CD4-positive, alpha-beta T cell treated with Interleukin-21 for 1 hour (primary cell): ENCODE measurements at places on chromosomes 1 and 21.
A peak's percentile ranks its signal among the peaks of the same experiment; 100 is the strongest.

DNA sequence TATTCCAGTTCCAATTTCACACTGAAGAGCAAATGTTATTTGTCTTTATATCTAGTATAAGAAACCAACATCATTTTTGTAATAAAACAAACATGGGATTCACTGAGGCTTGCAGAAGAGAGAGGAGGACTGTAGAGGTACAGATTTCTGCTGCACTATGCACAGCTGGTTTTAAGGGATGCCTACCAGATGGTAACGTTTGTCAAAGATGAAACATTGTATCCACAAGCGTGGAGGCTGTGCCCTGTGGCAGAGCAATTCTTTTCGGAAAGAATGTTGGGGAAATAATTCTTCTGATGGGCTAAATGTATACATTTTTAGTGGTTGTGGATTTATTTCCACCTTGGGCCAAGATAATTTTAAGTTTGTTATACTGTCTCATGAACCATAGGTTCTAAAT is 272.4 kb downstream of the DUSP10 start:
- DNase-seq = no peak

GRCh38 chr1:43063394-43064219 is 104.9 kb upstream of the SLC2A1 start:
- no peak for DNase-seq

DNA sequence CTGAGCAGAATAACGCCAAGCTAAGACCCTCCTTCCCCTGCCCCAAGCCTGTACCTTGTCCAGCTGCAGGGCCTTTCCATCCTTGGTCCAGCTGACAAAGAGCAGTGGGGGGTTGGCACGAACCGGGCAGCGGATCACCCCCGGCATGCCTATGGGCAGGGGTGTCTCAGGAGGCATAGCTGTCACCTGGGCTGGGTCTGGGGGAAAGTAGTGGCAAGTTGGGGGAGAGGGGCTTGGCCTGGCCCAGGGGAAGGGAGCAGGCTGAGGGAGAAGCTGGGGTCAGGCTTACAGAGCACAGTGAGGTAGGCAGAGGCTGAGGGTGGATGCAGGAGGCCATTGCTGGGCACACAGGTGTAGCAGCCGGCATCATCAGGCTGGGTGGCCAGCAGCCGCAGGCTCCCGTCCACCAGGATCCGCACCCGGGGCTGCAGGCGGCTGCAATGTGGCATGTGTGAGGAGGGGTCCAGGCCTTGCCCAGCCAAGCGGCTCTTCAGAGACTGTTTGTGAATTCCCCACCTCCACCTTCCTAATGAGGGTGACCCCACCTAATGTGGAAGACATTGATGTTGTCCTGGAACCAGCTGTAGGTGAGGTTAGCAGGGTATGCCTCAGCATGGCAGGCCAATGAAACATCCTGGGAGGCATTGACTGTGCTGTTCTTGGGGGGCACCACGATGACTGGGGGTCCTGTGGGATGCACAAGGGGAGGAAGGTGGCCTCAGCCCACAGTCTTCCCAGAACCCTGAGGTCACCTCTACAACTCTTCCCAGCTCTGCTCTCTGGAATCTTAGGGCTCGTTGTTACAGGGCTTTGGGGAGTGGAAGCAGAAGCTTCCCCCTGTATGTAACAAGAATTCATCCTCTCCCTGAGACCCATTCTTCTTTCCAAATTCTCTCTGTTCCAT is 9.1 kb upstream of the TAGLN2 start:
- no peak for DNase-seq

- no peak for DNase-seq
Observed at GRCh38 chr1:89908672-89909436, 86.1 kb upstream of the ZNF326 start.

- DNase-seq = no peak
Observed at GRCh38 chr1:47418681-47419325, 2.7 kb downstream of the FOXE3 start.

- no peak for DNase-seq
Observed at GRCh38 chr1:23638786-23639241, 52.8 kb upstream of the RPL11 start.

DNA sequence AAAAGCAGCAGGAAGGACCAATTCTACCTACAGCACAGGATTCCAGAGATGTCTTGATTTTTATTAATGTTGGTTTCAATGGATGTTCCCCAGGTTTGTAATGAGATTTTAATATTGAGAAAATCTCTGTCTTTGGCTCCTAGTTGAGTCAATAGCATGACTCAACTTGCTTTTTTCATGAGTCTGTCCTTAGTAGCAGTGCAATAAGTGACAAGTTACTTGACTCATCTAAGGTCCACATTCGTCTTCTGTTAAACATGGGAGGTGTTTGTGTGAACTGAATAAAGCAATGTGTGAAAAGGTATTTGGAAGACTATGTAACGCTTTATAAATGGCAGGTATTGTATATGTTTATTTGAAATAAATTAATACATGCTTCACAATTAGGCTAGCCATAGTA is 645.0 kb upstream of the PTBP2 start:
- DNase-seq = no peak

DNA sequence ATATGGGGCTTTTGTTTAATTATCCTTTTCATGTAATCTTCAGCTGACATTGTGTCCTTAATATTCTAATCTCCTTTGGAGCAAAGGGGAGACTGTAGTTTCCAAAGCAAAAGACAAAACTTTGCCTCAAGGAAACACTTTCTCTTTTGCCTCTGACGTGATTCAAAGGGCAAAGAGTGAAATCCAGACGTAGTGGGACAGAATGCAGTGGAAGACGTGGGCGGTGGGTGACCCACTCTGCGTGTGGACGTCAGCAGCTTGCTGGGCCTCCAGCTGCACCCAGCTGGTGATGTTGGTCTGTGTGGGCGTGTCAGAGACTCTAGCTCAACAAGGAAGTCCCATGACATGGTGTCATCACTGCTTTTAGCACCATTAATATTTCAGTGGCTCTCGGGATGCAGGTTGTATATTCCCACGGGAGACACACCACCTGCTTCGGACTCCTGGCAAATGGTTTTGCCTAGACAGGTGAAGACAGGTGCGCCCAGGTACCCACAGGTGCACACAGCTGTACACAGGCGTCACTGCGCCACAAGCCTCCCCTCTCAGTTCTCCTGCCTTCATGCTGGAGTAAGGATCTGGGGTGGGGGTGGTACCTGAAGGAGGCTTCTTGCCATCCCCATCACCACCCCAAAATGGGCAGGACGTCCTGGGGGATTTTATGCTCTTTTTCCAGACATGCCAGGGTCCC is 292.1 kb upstream of the VAMP3 start:
- no peak for DNase-seq

- DNase-seq = no peak
Observed at GRCh38 chr1:44672961-44673674, 1.2 kb downstream of the TMEM53 start.

DNA sequence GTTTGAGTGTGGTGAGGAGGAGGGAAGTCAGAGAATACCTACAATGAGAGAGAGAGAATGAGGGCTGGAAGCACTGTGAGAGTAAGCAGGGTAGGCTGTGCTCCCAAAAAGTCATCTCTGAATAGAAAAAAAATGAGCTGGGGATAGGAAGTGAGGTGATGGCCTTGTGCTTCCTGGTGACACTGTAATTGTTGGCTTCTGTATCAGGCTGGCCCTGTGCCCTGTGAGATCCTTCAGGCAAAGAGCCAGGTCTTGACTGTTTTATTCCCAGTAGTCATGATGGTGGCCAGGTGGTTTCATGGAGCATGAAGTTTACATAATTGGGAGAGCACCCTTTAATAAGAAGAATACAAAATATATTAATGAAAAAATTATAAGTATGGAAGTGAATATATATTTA is 20.4 kb upstream of the SPATA6 start:
- no peak for DNase-seq

DNA sequence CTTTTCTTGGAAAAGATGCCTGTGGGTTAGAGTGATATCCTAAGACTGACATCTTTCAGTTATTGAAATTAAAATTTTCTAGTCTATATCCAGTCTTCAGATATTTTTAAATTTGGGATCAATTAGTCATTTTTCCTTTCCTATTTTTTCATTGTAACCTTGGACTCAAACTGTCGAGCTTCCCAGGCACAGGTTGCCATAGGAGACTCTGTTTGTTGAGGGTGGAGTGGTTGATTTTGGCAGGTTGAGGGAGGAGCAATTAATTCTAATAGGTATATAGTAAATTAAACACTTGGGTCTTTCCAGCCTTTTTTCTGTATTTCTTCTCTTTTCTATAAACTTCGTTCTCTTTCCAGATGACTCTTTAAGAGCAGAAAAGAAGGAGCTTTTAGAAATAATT is 326.8 kb downstream of the ASTN1 start:
- DNase-seq = no peak

DNA sequence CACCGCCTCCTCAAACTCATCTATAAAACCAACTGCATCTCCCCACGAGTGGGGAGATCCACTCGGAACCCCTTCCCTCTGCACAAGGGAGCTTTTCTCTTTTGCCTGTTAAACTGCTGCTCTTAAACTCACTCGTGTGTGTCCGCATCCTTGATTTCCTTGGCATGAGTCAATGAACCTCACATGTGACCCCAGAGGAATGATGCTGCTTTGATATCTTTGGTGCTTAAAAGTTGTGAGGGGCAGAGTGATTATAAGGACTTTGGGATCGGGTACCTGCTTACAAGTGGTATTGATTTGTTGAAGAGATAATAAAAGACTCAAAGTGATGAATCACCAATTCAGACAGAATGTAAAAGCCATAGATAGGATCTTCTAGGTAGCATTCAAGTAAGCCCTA is 125.3 kb downstream of the GREM2 start:
- no peak for DNase-seq

DNA sequence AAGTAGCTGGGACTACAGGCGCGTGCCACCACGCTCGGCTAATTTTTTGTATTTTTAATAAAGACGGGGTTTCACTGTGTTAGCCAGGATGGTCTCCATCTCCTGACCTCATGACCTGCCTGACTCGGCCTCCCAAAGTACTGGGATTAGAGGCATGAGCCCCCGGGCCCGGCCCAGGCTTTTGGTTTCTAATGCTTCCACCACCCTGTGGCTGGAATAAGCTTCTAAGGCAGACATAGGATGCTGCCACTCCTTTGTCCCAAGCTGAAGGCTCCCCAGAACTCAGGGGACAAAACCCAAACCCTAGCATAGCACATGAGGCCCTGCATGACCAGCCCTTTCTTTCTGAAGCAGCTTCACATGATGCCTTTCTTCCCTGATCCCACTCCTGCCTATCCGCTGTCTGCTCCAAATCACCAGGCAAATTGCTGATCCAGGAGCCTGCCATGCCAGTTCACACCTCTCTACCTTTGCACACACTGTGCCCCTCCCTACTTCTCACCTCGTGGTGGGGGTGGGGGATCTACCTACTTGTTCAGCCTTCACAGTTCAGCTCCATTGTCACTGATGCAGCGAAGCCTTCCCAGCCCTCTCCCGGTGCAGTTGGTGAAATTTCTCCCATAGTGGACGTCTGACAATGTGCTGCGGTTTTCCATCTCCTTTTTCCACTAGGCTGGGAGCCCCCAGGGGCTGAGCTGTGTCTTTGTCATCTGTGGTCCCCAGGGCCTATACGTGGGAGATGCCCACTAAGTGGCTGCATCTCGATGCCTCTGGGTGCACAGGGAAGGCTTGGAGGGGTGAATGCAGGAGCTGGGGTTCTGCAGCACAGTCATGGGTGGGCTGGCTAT is 6.9 kb downstream of the PTPRU start:
- no peak for DNase-seq

- peak; percentile 78 for DNase-seq
Observed at GRCh38 chr21:29449306-29449950, 150.7 kb downstream of the BACH1 start.

DNA sequence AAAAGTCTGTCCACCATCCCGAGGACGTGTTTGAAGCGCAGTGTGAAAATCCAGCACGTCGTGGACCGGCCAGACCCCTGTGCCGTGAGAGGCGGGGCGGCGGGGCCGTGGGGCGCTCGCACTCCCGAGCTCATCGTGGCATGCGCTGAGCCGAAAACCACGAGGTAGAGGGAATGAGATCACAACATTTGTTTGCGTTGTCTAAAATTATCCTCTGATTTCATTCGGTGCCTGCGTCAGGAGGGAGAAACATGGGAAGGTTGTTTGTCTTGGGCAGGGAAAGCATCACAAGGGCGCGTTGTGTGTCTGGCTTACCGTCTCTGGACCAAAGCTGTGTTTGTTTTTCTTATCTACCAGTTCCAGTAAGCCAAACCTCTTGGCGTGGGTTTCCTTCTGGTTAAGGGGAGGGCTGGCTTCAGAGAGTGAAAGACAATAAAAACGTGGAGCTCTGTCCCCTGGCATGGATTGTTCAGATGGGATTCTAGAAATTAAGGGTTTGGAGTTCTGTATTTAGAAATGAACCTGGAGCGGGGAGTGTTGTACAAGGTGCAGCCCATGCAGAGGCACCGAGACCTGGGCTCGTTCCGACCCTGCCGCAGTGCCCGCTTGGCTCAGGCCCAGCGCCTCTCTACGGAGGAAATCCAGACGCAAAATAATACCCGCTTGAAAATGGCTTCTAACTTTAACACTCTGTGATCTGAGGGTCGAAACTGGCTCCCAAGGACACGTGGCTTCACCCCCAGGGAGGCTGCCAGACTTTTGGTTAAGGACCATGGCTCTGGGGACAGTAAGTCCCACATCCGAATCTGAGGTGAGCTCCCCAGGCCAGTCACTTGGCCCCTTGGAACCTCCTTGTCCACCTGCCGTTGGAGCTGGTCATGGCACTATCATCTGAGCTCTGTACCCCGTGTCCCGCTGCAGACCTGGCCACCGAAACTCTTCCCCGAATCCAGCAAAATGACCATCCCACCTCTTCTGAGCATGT is 68.7 kb upstream of the FAM3B start:
- no peak for DNase-seq

GRCh38 chr1:20123722-20124455 is 4.6 kb upstream of the PLA2G2D start:
- DNase-seq = no peak

- peak; percentile 53 for DNase-seq
Observed at GRCh38 chr1:100441146-100441545, 88.8 kb downstream of the CDC14A start.

GRCh38 chr1:93576346-93576745 is 105.3 kb downstream of the BCAR3 start:
- DNase-seq = no peak

GRCh38 chr1:219362702-219363101 is 189.0 kb downstream of the LYPLAL1 start:
- DNase-seq = no peak

GRCh38 chr1:109231066-109231465 is 17.3 kb downstream of the SARS1 start:
- no peak for DNase-seq

- DNase-seq = no peak
Observed at GRCh38 chr21:29018540-29018939, 609 bp downstream of the RWDD2B start.
